Activated B cell treated with CpG ODN at 0.5 μM for 24 hours (primary cell): ENCODE measurements at places on chromosomes 6 and 20.

- DNase-seq = no peak
Measured at GRCh38 chr6:144613859-144614258, 328.7 kb downstream of the UTRN start.

DNA sequence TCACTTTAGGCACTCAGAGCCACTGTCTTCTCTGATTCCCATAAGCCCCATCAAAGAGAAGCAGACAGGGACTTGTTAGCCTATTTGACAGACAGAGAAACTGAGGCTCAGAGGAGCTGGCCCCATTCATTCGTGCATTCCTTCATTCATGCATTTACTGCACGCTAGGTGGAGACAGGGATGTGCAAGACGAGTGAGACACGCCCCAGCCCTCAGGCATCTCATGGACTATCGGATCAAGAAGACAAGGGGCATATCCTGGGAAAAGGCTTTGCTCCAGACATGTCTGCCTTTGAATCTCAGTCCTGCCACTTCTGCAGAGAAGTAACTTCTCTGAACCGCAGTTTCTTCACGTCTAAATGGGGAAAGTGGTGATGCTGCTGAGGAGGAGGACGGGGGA, 54.1 kb downstream of the BPIFB1 start:
- DNase-seq = no peak

GRCh38 chr6:1372690-1373089, 16.7 kb upstream of the FOXF2 start:
- DNase-seq = no peak

GRCh38 chr20:44395461-44396340, 40.2 kb downstream of the HNF4A start:
- no peak for DNase-seq

DNA sequence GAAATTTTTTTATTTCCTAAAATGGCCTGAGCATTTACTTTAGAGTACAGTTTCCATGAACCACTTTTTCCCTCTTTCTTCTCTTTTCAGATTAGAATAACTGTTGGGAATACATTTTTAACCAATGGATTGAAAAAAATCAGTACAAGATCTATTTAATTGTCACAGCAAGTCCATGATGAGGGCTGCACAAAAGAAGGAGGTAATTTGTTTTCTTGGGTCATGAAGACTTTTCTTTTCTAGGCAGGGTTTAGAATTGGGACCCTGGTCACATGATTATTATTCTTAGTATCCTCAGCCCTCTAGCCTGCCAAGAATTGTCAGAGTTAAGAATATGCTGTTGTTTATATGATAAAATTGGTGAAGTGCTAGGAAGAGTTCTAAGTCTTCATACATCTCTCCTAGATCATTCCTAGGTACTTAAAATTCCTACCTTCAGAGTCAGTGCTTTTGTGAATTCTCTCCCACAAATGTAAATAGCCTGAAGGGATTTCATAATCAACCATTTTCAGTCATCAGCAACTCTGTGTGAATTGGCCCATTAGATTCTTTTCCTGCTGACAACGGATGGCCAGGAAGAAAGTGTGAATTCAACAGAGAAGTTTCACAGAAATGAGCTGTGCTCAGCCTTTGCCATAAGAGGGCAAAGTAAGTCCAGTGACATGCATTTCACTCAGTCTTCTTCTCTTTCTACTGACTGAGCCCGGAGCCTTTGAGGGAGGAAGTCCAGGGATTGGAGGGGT, 32.4 kb upstream of the TPBG start:
- no peak for DNase-seq

DNA sequence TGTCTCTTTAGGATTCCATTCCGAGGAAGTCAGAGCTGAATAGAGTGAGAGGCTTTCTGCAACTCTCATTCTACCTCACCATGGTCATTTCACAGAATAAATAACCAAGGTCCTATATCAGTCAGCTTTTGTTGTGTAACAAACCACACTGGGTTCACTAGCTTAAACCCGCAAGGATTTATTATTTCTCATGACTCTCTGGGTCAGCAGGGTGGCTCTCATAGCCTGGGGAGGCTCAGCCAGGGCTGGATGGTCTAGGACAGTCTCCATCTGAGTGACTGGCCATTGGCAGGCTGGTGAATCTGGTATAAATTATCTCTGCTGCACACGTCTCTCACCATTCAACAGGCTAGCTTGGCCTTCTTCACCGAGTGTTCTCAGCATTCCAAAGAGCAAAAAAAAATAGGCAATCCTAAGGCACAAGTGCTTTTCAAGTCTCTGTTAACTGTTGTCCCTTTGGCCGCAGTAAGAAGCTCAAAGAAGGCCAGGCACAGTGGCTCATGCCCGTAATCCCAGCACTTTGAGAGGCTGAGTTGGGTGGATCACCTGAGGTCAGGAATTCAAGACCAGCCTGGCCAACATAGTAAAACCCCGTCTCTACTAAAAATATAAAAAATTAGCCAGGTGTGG, 39.7 kb downstream of the ISM1 start:
- DNase-seq = no peak

- no peak for DNase-seq
Measured at GRCh38 chr6:154862536-154862935, 129.3 kb downstream of the SCAF8 start.

- DNase-seq = no peak
Measured at GRCh38 chr6:76814496-76815458, 648.5 kb downstream of the HTR1B start.

DNA sequence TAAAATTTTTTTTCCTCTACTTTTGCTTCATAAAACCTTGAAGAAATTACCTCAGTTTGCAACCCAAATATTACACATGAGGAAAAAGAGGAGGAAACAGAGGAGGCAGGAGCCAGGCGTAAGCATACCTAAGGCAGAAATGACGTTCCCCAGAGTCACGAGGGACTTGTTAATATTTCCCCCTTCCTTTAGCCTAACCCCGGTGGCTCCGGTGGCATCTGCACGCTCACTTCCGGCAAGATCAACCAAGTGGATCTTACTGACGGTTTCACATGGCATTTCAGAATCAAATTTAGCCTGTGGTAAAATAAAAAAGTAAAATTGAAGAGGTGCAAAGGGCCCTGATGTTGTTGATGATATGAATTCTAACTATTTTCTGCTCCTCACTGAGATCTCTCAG, 67.4 kb downstream of the KIF16B start:
- DNase-seq = no peak

GRCh38 chr6:107243471-107243870, 128.2 kb upstream of the BEND3 start:
- no peak for DNase-seq

GRCh38 chr6:14787677-14788076, 458.2 kb upstream of the JARID2 start:
- no peak for DNase-seq

DNA sequence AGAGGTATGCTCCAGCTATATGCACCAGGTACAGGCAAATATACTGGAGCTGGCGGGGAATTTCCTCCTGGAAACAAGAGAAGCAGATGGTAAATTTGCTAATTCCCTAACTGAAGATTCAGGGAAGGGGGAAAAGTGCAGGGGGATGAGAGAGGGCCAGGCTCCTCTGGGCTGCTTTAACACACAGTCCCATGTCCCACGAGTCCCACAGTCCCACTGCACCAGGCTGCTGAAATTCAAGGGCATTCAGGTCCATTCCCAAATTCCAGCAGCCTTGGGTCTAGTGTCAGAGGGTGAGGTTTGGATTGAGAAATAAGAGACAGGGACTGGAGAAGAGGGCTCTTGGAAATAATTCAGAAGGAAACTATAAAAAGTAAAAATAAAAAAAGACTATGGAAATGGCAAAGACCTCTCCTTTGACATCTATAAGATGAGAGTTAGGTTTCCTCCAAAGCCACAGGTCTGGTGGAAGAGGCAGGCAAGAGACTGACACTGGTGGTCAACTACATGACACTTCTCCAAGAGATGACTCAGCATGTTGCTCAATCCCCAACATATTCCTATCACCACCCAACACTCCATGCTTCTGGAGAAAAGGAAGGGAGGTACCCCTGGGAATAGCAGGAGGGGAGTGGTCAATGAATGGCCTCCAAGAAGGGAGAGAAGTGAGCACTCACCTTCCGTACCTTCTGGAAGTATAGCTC, 69.2 kb downstream of the TRAM2 start:
- no peak for DNase-seq

- DNase-seq = no peak
Measured at GRCh38 chr6:20211037-20211940, 980 bp downstream of the MBOAT1 start.

DNA sequence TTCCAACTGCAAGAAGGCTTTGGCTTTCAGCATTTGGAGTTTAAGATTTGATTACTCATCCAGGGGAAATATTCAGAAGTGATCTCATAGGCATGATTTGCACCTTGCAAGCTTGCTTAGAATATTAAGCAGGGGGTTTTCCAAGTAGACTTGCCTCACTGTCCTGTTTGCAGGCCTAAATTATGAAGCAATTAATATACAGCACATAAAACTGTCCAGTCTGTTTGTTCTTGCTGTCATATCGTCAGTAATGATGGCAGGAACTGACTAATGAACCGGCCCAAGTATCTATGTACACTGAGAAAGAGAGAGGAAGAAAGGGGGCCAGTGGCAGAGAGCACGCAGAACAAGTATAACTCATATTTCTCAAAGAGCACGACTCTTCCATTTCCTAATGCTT, 212.5 kb upstream of the SUPT3H start:
- DNase-seq = no peak

DNA sequence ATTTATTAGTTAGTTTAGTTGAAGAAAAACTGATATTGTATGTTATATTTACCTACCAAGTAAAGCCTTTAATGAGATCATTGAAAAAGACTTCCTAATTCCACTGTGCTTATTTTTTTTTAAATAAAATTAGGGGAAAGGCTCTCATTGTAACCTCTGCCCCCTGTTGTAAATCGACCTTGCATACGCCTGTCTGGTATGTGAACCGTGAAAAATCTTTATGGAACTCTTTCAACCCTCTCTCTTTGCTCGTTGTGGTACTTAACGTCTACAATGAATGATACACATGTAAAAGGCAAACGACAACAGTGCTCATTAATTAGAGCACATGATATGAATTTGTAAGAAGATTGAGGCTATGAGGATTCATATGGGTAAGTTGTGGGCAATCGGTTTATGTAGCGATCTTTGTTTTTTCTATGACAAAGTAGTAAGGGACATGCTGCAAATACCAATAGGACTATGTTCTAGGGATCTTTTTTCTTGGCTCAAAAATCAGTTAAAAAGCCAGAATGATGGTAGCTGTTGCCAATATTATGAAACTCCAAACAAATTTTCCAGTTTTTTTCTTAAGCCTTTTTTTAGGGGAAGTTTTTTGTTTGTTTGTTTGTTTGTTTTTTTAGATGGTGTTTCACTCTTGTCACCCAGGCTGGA, 119.0 kb upstream of the MCHR2 start:
- no peak for DNase-seq
